Gastrocnemius medialis (tissue), 4 donors: ENCODE measurements at places on chromosomes 16 and 17.

DNA sequence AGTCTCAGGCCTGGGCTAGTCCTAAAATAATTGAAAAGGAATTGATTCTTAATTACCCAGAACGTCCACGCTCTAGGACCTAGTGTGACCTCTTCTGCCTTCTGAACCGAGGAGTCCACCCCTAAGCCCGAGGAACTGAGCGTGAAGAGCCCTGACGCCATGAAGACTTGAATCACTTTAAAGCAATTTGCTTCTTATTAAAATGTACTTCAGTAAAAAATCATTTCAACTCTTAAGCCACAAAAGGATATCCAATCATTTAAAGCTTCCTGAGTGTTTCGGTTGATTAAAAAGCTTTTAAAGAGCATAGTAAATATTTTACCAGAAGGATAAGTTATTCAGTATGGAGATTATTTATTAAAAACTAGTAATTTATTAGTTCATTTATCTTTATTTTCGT lies 11.6 kb downstream of the HSBP1 start:
- DNase-seq, result no peak
- H3K4me3 ChIP-seq, result no peak overlapping the region
- no peak overlapping the region for H3K27ac ChIP-seq
- H3K27me3 ChIP-seq, result no peaks in the 10 kb centered on the region
- no peaks in the 10 kb centered on the region for H3K4me1 ChIP-seq

GRCh38 chr16:12199524-12199923 lies 223.0 kb downstream of the SNX29 start:
- no peaks in the 10 kb centered on the region for H3K36me3 ChIP-seq
- H3K4me1 ChIP-seq, result no peaks in the 10 kb centered on the region
- DNase-seq, result no peak
- no peaks in the 10 kb centered on the region for H3K27me3 ChIP-seq
- no peak overlapping the region for H3K27ac ChIP-seq

DNA sequence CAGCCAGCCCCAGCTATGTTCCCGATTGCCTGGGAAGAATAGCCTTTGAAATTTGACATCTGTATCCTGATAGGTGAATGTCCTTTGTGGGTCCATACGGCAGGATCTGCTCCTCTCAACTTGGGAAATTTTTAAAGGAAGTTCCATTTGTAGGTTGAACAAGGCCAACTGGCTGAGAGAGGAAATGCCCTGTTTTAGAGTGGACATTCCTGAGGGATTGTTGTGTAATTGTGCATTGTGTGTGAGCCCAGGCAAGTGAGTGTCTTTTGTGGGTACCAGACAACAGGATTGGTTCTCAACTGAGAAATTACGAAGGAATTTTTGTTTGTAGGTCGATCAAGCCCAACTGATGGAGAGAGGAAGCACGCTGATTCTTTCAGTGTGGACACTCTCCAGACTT lies 2.6 kb upstream of the CPHXL2 start:
- H3K27ac ChIP-seq, result no peak overlapping the region
- H3K4me1 ChIP-seq, result no peaks in the 10 kb centered on the region
- H3K27me3 ChIP-seq, result no peaks in the 10 kb centered on the region
- H3K4me3 ChIP-seq, result no peak overlapping the region
- DNase-seq, result no peak

DNA sequence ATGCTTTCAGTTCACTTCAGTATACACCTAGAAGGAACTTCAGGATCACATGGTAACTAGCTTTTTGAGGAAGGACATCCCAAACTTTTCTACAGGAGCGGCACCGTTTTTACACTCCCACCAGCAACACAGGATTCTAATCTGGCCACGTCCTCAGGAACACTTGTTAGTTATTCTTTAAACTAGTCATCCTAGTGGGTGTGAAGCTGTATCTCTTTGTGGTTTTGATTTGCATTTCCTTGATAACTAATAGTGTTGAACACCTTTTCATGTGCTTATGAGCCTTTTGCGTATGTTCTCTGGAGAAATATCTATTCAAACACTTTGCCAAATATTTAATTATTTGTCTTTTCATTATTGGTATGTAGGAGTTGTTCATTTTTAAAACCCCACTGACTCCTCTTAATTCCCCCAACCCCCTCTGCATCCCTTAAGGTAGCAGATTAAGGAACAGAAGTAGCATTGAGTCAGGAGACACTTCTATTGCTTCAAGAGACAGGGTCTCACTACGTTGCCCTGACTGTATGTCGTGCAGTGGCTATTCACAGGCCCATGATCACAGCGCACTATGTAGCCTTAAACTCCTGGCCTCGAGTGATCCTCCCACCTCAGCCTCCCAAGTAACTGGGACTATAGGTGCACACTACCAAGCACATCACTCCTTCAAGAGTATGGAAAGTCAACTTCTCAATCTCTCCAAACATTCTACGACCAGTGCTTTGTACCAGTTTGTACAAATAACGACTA lies 25.4 kb downstream of the YWHAE start:
- H3K36me3 ChIP-seq, result no peaks in the 10 kb centered on the region
- H3K4me3 ChIP-seq, result no peak overlapping the region
- H3K27ac ChIP-seq, result peak overlapping the region; percentile 98
- no peak for DNase-seq

- H3K4me1 ChIP-seq, result no peaks in the 10 kb centered on the region
- no peaks in the 10 kb centered on the region for H3K36me3 ChIP-seq
- DNase-seq, result no peak
- H3K27ac ChIP-seq, result no peak overlapping the region
- H3K4me3 ChIP-seq, result no peak overlapping the region
- no peaks in the 10 kb centered on the region for H3K27me3 ChIP-seq
Observed at GRCh38 chr17:33438139-33438538, 145.0 kb upstream of the ASIC2 start.
